Psoas muscle (tissue), 8 donors: ENCODE measurements at places on chromosomes 4 and X. TPM values are rescaled to one million over a fixed set of nuclear protein-coding genes. Genes with fewer than 3 reads are reported as not detected.

Gene AMOT
- 148 TPM for total RNA-seq

Gene MCTS1
- 26.5 TPM for total RNA-seq

Gene CXCL1
- 0.26 TPM for total RNA-seq

Gene NSUN7
- not detected for total RNA-seq

Gene SATL1
- total RNA-seq: not detected

Gene PLAC1
- not detected for total RNA-seq

Gene SLC4A4
- 2.5 TPM for total RNA-seq

Gene UGT2B11
- not detected for total RNA-seq

Gene TMA16
- 9.9 TPM for total RNA-seq

Gene MTMR8
- total RNA-seq: 0.71 TPM

Gene HTT
- total RNA-seq: 30.7 TPM

Gene DNASE1L1
- total RNA-seq: 80.5 TPM

Gene SPANXN3
- total RNA-seq: not detected

Gene ARMCX5
- 3.6 TPM for total RNA-seq

Gene OPRPN
- total RNA-seq: not detected

Gene ADAMTS3
- 0.89 TPM for total RNA-seq

Gene NDP
- total RNA-seq: not detected

Gene PSMD10
- 18.3 TPM for total RNA-seq

Gene TMSB15A
- not detected for total RNA-seq

Gene TLR6
- total RNA-seq: 0.79 TPM

Gene BTK
- total RNA-seq: 0.81 TPM
